Endothelial cell of umbilical vein (primary cell): ENCODE measurements at places on chromosomes 7 and 10.

GRCh38 chr10:2414039-2414438, 653.3 kb upstream of the PFKP start:
- DNase-seq, result no peak

- DNase-seq, result no peak
These were observed 47.3 kb upstream of the TMEM213 start for GRCh38 chr7:138750473-138750872.

- peak; percentile 71 for DNase-seq
These were observed 104.6 kb upstream of the PPIF start for GRCh38 chr10:79242620-79243152.

DNA sequence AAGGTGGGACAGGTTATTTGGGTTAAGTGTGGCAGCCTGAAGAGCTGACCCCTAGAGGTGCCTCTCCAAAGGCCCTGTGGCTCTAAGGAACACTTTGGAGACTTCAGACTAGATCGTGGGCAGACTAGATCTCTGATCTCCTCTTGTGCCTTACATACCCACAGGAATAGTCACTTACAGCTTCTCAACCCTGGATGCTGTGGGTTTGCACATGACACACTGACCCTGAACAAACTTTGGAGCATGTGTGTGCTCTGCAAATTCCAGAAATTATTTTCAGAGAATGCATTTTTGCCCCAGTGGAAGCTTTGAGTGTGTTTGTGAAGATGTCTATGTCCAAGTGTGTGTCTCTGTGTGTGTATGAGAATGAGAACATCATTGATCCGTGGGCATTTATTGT, 119.6 kb downstream of the EMX2 start:
- no peak for DNase-seq

- DNase-seq, result peak; percentile 66
These were observed 125.9 kb upstream of the PPIF start for GRCh38 chr10:79221110-79222051.
